ENCODE measurements at places on chromosomes 7 and 10. TPM values are rescaled to one million over a fixed set of nuclear protein-coding genes. Genes with fewer than 3 reads are reported as not detected.

DNA sequence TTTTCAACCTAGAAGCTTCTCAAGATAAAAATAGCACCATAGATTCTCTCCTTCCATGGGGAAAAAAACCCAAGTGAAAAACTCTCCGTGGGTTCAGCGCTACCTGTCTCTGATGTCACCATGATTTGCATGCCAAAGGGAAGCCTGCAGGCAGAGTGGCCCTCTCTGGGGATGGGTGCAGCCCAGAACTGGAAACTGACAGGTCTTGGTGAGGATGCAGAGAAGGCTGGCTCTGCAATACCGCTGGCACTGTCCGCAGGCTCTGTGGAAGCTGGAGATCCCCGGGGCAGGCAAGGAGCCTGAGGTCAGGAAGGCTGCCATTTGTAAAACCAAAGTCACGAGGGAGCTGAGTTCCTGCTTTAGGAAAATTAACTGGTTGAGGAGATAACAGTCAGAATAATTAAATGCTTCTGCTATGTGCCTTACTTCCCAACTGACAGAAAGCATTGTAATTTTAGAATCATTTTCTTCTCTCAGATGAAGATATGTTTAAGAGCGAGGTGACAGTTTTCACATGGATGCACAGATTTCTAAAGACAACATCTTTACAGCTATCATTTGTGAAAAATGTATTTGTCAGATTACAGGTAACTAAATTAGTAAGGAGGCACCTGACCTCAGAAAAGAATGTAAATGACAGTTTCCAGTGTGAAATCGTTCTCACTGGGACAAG is 731.5 kb upstream of the FZD8 start:
- no peak for DNase-seq

- DNase-seq: no peak
Observed at GRCh38 chr7:131196803-131197202, 130.9 kb upstream of the MKLN1 start.

DNA sequence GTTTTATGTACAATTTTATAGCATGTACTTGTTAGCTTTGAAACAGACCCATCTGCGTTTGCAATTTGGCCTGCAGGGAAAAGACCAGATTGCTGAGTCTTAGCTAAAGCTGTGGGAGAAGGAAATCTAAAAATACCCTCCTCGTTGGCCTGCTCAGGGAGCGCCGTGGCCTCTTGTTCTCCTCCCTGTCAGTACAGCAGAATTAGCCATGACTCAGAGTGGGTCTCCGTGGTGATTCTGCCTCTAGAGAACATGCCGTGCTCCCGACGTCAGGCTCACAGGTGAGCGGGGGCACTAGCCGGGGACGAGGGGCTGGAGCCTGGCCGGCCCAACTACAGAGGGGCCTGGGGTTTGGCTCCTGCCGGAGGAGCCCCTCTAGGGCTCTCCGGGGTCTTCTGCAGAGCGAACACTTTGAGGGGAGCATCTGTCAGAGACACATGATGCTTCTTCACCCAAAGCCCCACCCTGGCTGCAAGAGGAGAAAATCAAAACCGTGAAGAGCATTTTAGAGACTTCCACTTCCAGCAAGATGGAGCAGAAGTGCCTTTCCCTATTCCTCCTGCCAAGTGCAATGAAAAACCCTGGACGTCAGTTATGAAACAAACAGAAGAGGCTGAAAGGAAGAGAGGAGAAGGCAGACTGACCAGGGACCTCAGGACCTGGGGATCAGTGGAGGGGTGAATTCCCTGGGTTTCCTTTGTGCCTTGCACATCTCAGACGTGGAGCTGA is 98.9 kb downstream of the LHPP start:
- DNase-seq: peak; percentile 88

- no peak for DNase-seq
Observed at GRCh38 chr10:17006631-17007417, 122.8 kb downstream of the CUBN start.

DNA sequence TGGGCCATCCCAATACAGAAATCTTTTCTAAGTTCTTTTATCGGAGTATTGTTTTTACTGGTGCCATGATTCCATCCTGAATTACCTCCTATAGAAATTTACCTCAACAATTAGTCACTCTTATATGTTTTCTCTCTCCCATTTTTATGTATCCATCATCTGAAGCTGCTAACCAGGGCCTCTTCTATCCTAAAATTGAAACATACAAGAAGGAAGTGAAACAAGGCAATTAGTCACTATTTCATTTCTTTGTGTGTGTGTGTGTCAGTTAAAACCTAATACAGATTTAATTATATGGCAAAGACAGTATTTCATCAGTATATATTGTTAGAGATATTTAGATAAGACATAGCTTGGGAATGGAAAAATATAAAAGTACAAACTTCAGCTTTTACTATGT is 148.4 kb upstream of the AHR start:
- DNase-seq: no peak

- DNase-seq: peak; percentile 62
Observed at GRCh38 chr7:2530071-2530987, 10.8 kb downstream of the LFNG start.

GRCh38 chr10:12606461-12606860 is 257.1 kb downstream of the CAMK1D start:
- no peak for DNase-seq

DNA sequence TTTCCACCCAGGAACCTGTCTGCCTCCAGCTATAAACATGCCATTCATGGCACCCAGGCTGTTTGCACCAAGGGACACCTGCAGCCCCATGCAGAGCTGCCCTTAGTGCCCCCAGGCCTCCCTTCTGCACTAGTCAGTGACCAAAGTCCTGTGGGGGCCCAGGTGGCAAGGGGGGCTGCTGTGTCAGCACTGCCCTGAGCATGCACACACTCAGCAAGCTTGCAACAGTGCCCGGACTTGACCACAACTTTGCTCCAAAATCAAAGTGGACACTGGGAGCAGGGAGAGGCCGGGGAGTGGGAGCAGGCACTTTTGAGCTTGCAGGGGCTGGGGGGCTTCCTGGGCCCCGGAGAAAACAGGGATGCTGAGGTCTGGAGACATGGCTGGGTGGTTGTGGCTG is 192.9 kb upstream of the MBL2 start:
- no peak for DNase-seq

GRCh38 chr7:108083980-108084379 is 46.2 kb downstream of the LAMB4 start:
- DNase-seq: no peak

DNA sequence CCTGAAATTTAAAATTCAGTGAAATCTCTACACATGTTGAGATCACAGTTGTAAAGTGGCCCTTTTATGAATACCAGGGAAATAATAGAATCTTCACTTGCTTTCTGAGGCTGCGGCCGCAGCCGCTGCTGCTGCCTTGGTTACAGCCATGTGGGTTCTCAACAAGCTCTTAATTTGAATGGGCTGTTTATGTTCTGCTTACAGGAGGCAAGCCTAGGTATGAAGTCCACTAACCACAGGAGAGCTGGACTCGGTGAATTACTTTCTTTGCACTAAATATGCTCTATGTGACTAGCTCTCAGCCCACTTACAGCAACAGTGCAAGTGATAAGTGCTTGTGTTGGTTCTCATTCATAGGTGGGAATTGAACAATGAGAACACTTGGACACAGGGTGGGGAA is 410.8 kb downstream of the SFMBT2 start:
- no peak for DNase-seq

- no peak for DNase-seq
Observed at GRCh38 chr10:33869481-33869880, 535.0 kb upstream of the NRP1 start.

DNA sequence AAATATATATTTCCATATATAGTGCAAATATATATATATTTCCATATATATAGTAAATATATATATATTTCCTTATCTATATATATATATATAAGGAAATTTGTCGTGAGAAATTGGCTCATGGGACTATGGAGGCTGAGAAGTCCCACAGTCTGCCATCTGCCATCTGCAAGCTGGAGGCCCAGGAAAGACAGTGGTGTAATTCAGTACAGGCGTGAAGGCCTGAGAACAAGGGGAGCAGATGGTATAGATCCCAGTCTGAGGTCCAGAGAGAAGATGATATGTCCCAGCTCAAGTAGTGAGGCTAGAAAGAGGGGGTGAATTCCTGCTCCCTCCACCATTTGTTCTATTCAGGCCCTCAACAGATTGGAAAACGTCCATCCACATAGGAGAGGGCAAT is 78.9 kb downstream of the MTPN start:
- DNase-seq: no peak

DNA sequence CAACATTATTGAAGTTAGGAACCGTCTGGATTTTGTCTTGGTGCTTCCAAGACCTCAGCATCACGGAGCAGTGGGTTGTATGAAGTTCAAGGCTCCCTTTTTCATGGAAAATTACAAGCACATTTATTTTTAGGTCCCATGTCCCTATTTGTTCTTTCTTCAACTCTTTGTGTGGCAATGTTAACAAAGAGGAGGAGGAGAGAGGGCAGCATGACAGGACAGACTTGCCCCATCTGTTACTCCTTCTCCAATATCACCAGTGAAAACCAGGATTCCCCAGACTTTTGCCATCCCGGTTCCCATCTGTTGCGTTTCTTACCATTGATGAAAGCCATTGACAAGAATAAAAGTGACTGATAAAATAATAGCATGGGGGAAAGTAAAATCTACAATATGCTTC is 28.6 kb downstream of the EEPD1 start:
- no peak for DNase-seq

DNA sequence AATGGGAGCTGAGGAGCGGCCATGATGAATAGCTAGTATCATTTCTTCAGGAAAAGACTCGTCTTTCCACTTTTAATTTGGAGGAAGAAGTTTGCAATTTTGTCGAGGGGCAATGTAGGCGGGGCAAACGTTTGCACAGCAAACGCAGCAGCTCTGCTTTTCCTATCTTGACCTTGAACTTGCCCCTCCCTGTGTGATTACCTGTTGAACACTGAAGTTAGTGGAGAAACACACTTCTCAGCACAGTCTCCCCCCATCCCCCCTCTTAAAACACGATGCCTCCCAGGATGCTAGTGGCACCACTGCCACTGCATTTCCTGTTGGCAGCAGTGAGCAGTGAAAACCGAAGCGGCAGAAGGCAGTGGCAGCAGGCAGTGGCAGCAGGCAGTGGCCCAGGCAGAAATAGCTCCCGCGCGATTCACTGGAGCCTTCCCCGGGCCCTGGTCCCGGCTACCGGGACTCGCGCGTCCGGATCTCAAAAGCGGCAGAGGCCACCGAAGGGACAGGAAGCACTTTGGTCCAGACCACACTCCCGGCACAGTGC is at the start of gene EPDR1:
TSS of gene EPDR1 (plus strand) at position 336 of the 544 bp plus-strand sequence. CDS start 300 bp downstream, outside the sequence.
- peak; percentile 73 for DNase-seq

GRCh38 chr10:49176310-49177268 is 11.6 kb downstream of the TMEM273 start:
- DNase-seq: no peak

DNA sequence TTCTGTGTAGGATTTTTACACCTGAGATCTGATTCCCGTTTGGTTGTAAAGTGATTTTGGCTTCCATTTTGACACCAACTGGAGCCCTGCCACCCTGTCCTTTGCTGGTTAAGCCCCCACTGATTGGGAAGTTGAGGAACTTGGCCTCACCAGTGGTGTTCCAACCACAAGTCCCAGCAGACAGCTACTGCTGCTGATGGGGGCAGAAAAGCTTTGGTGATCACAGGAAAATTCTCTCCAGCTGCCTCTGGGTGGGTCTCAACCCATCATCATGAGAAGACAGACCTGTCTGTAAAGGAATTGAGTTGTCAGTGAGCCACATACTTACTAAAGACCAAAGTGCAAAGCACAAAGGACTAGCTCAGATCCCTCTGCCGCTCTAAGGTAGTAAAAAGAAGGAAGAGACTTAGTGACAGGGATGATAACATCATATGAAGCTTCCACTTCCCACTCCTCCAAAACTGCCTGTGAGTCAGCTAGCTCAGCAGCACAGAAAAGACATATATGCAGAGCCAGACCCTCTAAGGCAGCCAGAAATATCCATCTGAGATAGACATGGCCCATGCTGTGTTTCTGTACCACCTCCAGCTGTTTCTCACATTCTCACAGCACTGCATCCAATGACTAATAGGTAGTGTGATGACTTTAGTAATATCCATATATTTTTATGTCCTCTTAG is 22.4 kb upstream of the LRRC17 start:
- no peak for DNase-seq

- no peak for DNase-seq
Observed at GRCh38 chr10:32103721-32104120, 47.5 kb upstream of the KIF5B start.

GRCh38 chr7:129482781-129483180 is 19.6 kb upstream of the SMKR1 start:
- DNase-seq: no peak

DNA sequence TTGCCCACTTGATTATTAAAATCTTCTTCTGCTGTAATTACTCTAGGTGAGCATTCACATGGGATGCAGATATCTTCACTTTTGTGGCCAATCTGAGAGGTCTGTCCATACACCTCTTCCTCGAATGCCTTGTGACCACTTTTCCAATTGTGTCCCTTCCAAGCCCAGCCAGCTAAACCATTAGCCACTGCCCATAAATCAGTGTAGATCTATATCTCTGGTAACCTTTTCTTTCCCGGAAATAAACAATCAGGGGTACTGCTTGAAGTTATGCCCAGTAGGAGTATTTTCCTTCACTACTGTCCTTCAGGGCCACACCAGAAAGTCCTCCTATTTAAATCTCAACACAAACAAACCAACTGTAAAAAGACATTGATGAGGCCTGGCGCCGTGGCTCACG is 104.6 kb upstream of the KCNMA1 start:
- no peak for DNase-seq

DNA sequence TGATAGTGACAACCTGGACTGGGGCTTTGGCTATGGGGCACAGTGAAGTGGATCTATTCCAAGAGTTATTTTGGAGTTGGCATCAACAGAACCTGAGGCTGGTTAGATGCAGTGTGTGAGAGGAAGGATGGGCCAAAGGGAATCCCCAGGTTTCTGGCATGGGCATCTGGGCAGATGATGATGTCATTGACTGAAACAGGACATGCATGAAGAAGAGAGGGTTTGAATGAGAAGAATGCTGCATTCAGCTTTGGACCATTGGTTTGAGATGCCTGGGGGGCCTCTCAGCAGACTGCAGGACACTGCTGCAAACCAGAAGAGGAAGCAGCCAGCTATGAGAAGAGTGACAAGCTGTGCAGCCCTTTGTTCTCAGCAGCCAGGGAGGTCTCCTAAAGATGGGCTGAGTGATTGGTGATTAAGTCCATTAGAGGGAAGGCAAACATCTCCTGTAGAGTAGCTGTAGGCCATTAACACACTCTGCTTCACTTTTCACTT is 23.1 kb upstream of the PIK3CG start:
- DNase-seq: no peak

Gene NPTX2
- 2.1 TPM for total RNA-seq

Gene ZNF248
- 6.9 TPM for total RNA-seq

Gene ITIH5
- 2.9 TPM for total RNA-seq

Gene ASZ1
- not detected for total RNA-seq

Gene R3HCC1L
- total RNA-seq: 5.3 TPM

Gene ACTL6B
- total RNA-seq: not detected

Gene TMEM176A
- total RNA-seq: 2.9 TPM

Gene IMPDH1
- 8.6 TPM for total RNA-seq

Gene SLC13A1
- total RNA-seq: 0.12 TPM

Gene TEX36
- not detected for total RNA-seq

All from psoas muscle (tissue), 8 donors.